Colonic mucosa (tissue), 4 donors: ENCODE measurements at places on chromosomes 12 and 14. TPM values are rescaled to one million over a fixed set of nuclear protein-coding genes. Genes with fewer than 3 reads are reported as not detected.
A peak's percentile ranks its signal among the peaks of the same experiment; 100 is the strongest.

Gene SYCP3
- not detected for total RNA-seq

Gene PDE3A
- 32.1 TPM for total RNA-seq

Gene HPD
- 0.27 TPM for total RNA-seq

Gene C14orf39
- total RNA-seq = not detected

Gene NR1H4
- total RNA-seq = 2.2 TPM

Gene AICDA
- not detected for total RNA-seq

Gene INHBE
- total RNA-seq = not detected

Gene TSPAN11
- total RNA-seq = 1.3 TPM

Gene KLRC3
- total RNA-seq = not detected

Gene RAD51AP1
- 22.3 TPM for total RNA-seq

Gene ADGRD1
- total RNA-seq = 3.5 TPM

DNA sequence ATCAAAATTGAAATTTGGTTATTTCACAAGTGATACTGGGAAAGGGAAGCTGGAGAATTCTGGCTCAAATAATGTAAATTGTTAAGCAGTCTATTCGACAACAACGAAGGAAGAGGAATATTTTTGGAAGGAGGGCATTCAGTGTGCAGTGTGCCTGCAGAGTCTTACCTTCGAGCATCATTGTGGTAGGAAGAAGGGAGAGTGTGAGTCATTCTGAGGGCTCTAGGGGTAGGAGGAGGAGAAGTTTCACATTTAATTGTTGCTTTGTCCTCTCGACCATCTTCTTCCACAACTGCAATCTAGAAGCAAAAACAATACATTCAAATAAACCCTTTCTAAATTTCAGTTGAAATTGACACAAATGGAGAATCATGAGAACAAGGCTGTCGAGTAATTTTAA lies 263.0 kb downstream of the ACSS3 start:
- no peak for DNase-seq

DNA sequence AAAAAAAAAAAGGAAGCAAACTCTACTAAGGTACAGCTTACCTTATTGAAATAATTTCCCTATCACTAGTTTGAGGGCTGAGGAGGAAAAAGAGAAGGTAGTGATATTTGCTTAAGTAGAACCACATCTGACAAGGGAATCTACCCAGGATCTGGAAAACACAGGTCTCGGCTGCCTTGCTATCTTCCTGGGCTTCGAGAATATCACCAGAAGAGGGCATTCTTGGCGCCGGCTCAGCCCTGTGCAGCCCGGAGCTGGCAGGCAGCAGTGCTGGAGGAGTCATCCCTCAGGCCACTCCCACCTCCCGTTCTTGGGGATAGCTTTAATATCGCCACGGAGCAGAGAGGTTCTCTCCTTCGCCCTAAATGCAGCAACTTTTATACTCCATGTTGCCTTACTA lies 1181.2 kb downstream of the VRK1 start:
- peak; percentile 81 for DNase-seq

GRCh38 chr12:30138483-30138882 lies 354.7 kb upstream of the TMTC1 start:
- DNase-seq = no peak

- DNase-seq = no peak
These were observed 3.7 kb downstream of the MYH6 start for GRCh38 chr14:23404331-23404900.

GRCh38 chr12:40992674-40993073 lies 195.4 kb upstream of the PDZRN4 start:
- no peak for DNase-seq

- DNase-seq = no peak
These were observed 620.0 kb upstream of the LRFN5 start for GRCh38 chr14:40986655-40987054.

DNA sequence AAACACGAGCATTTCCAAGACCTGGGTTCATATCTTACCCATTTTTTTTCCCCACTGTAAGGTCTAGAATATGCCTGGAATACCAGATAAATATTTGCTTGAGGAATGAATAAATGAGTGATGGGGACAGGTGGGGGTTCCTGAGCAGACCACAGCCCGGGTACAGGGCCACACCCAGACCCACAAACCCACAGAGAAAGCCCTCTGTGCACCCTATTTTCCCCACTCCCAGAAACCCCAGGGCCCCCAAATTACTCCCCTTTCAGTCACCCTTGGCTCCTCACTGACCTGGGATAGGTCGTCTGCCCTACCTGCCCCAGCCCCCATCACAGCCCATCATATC lies 66.5 kb upstream of the DDX11 start:
- DNase-seq = no peak

- DNase-seq = no peak
These were observed 10.4 kb downstream of the ITPK1 start for GRCh38 chr14:93105362-93105761.

GRCh38 chr12:115572440-115572839 lies 705.1 kb downstream of the MED13L start:
- DNase-seq = no peak

- DNase-seq = peak; percentile 34
These were observed 133.7 kb downstream of the AEBP2 start for GRCh38 chr12:19572920-19573558.

DNA sequence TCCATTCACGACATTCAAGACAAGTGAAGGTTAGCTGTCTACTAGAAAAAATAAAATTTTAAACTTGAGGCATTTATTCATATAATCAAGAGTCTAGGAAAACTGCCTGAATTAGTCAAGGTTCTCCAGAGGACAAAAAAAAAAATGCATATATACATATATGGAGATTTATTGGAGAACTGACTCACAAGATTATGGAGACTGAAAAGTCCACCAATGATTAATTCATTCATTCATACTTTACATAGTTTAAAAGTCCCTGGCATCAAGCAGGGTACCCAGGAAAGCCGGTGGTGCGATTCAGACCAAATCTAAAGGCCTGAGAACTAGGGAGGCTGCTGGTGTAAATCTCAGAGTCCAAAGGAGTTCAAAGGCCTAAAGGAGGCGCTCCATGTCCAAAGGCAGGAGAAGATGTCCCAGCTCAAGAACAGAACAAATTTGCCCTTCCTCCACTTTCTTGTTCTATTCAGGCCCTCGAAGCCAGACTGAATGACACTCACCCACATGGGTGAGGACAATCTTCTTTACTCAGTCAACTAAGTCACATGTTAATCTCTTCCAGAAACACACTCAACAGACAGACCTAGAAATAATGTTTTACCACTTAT lies 64.3 kb downstream of the ANKS1B start:
- no peak for DNase-seq

DNA sequence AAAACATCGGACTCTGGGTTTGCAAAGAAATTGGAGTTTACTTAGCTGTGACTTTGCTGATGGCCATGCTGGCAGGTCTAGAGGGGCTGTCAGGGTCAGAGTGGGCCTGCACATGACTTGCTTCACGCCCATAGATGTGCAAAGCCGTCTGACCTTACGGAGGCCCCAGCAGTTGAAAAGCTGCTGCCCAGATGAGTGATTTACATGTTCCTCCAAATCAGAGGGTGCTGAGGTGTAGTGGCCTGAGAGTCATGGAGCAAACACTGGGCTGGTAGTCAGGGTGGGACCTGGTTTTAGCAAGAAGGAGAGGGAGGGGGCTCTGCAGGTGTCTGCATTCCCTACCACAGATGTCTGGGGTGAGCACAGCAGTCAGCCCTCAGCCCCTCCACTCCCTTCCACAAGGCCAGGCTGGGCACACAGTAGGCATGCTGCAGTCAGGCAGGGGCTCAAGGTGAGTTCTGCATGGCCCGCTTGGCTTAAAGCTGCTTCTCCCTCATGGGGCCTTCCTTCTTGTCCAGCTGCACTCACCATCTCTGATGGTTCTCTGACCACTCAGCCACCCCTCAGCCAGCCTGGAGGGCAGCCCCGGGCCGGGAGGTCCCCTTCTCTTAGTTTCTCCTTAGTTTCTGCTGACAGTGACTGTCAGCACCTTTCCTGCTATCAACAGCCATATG lies 34.2 kb upstream of the EML1 start:
- DNase-seq = no peak

- no peak for DNase-seq
These were observed 4.0 kb downstream of the KTN1 start for GRCh38 chr14:55583942-55584468.

DNA sequence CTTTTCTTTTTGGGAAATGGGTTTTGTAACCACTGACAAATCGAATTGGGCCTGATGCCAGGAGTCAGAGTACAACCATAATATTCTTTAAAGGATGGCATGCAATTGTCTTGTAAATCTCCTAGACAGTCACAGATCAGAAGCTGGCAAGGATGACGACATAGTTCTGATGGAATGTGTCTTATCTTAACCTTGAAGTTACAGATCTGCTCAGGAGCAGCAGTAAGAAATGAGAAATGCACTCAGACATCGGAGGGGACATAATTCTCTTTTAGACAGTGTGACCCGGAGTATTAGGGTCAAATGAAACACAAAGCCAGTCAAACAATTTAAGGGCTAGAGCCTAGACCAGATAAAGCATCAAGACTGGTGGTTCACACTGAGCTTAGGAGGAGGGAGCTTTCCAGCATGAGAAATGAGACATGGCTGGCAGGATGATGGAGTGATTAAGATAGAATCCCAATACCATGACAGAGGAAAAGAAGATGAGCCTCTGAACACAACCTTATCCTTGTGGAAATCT lies 17.5 kb downstream of the CBX5 start:
- DNase-seq = no peak

GRCh38 chr12:31962076-31962475 lies 2.9 kb downstream of the RESF1 start:
- DNase-seq = no peak

GRCh38 chr12:29278673-29279420 lies 102.1 kb downstream of the ERGIC2 start:
- DNase-seq = no peak

DNA sequence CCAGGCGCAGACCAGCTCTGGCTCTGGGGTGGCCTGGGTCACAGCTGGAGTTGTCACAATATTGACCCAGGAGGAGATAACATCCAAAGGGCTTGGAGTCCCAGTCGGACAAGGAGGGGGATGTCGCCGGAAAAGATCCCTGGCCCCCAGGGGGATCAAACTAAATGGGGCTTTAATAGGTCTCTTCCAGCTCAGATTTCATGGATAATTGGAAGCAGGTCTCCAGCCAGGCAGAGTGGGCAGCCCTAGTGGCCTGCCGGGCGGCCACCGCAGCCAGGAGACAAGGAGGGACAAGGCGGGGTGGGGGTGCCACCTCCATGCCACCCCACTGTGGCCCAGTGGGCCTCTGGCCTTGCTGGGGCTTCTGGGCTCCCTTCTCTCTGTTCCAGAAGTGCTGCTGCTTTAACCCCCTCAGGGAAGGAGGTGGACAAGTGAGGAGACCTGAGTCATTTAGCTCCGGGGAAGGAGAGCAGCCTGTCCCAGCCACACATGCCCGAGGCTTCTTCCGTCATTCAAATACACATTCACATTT lies 23.1 kb upstream of the PGF start:
- no peak for DNase-seq

- DNase-seq = no peak
These were observed 229.5 kb downstream of the CACNA1C start for GRCh38 chr12:2282318-2282717.

DNA sequence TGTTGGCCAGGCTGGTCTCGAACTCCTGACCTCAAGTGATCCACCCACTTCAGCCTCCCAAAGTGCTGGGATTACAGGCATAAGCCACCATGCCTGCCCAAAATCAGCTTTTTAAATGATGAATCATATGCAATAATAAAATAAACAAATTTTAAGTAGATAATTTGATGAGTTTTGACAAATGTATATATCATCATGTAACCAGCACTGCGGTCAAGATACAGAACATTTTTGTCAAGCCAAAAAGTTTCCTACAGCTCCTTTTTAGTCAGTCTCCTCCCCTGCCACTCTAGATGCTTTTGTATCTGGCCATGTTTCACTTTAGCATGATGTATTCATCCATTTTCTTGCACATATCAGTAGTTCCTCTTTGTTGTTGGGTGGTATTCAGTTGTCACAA lies 17.2 kb downstream of the FRMD6 start:
- no peak for DNase-seq

DNA sequence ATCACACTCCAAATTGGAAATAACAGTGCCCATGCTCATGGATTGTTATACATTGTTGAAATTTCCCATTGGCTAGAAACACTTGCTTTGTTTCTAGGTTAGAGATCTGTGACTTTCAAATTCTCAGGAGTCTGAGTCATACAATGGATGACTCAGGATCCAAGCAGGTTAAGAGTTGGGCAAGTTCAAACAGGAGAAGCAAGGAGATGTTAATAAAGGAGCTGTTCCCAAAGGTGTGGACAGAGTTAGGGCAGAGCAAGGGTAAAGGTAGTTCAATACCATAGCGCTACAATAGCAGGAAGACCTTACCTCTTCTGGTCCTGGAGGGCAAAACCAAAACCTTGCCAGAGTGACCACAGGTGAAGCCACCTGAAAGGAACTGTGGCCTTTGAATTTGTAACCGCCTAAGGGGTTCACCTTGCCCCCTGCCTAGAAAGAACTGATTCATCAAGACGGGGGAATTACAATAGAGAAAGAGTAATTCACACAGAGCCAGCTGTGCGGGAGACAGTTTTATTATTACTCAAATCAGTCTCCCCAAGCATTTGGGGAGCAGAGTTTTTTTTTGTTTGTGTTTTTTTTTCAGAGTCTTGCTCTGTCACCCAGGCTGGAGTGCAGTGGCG lies 4.2 kb upstream of the AMN1 start:
- DNase-seq = no peak

DNA sequence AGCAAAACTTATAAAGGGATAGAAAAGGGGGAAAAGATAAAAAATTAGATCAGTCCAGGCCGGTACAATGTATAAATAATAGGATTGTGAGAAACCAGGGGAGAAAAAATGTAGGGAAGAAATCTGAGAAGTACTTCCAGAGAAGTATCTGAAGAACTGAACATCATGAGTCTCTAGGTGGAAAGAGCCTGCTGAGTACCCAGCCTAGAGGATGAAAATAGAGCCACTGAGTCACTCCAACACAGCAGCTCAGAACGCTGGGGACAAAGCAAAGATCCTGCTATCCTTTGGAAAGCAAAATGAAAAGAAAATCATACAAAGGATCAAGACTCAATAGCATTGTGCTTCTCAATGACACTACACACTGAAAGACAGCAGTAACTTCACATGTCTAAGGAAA lies 138.0 kb downstream of the ANO6 start:
- no peak for DNase-seq
